ENCODE measurements at places on chromosomes 12 and 14.
A peak's percentile ranks its signal among the peaks of the same experiment; 100 is the strongest.

GRCh38 chr14:23568600-23569331, 1.2 kb upstream of the AP1G2 start:
- no peak for DNase-seq

DNA sequence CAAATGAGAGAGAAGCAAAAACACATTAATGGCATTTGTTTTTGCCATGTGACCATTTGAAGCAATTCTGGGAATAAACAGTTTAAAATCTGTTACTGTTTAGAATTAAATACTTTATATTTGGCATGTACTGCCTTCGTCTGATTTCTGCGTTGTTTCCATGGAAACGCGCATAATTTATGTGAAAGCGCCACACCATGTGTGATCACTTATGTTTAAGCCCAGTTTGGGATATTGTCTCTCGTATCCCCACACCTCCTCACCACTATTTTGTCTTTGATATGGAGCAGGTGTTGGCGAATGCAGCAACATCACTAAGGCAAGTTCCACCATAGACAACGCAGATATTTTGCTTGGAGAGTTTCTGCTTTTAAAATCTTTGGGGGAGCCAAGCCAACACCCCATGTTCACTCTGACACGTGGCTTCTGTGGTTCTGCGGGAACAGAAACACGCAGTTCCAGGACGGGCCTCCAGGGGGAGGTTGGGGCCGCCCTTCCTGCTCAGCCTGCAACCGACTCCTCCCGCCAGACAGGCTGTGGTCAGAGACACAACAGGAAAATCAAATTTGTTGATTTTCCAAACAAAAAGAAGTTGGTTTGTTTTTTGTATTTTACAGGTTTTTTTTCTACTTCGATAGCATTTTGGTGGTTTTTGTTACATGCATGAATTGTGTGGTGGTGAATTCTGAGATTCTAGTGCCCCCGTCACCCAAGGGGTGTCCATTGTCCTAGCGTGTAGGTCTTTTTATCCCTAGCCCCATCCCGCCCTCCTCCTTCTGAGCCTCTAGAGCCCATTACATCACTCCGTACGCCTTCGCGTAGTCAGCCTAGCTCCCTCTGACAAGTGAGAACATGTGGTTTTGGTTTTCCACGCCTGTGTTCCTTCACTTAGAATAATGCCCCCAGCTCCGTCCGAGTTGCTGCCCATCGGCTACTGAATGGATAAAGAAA, 101.9 kb upstream of the SFSWAP start:
- no peak for DNase-seq

- no peak for DNase-seq
Measured at GRCh38 chr12:108457006-108457733, 57.9 kb upstream of the FICD start.

- DNase-seq: no peak
Measured at GRCh38 chr14:56027916-56028712, 90.1 kb upstream of the PELI2 start.

DNA sequence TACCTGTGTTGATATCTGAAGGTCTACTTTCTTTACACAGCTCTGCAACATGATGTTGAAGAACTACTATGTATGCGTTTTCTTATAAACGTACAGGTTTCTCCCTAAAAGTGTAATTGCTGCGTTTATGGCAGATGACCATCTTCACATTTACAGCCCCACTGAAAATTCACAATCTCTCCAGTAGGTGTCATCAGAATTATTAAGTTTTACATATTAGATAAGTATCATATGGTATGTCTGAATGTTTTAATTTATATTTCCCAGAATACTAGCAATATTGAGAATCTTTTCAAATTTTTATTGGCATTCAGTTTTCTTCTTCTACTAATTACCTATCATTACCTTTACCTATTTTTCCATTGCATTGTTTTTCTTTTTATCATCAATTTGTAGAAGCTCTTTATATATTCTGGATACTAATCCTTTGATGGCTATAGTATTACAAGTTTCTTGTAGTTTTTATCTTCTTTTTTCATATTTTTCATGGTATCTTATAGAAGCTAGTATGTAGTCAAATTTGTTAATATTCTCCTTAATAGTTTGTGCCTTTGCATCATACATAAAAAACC, 123.5 kb downstream of the CAPZA3 start:
- DNase-seq: no peak

DNA sequence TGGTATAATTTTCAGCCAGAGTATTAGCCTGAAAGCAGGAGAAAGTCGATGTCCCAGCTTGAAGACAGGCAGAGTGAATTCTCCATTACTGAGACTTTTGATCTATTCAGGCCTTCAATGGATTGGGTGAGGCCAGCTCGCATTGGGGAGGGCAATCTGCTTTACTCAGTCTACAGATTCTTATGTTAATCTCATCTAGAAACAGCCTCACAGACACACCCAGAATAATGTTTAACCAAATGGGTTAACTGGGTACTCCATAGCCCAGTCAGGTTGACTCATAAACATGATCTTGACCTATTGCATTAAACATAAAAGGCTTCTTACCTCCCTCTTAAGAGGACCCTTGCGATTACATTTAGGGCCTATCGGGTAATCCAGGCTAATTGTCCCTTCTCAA, 118.0 kb downstream of the KTN1 start:
- no peak for DNase-seq

- no peak for DNase-seq
Measured at GRCh38 chr12:80937391-80938238, at the start of gene LIN7A. Gene LIN7A (minus strand): TSS chr12:80937934. CDS start chr12:80937722, 212 bp downstream.

GRCh38 chr12:122099856-122100255, 21.3 kb downstream of the MLXIP start:
- no peak for DNase-seq

DNA sequence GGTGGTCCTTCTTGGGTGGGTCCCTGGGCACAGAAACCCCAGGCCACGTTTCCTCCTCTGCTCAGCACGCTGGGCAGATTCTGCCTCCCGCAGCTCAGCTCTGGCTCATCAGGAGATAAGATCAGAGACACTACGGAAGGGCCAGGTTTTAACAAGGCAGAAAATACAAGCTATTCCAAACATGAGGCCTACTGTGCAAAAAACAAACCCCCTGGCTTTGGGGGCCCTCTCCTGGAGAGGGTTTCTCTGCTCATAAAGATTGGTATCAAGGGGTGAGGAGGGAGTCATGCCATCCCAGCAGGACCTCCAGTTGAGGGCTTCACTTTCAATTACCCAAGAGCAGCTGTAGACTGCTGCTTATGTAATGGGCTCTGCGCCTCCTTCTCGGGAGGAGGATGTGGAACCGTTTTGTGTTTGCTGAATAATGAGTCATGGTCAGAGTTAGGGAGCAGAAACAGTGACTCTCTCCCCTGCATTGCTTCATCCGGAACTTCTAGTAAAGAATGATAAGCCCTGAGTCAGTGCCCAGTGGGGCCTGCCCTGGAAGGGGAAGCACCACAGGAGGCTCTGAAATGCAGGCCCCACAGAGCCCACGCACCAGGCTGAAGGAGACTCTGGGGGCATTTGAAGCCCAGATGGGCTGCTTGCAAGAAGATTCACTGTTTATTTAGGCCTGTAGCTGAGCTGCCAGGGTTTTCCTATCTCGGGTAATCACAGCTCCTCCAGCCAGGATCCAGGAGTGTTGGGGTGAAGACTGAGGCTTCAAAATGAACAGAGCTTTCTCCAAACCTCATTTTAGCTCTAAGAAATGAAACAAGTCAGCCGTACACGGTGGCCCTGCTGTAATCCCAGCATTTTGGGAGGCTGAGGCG, 79.3 kb downstream of the SSPN start:
- peak; percentile 54 for DNase-seq

DNA sequence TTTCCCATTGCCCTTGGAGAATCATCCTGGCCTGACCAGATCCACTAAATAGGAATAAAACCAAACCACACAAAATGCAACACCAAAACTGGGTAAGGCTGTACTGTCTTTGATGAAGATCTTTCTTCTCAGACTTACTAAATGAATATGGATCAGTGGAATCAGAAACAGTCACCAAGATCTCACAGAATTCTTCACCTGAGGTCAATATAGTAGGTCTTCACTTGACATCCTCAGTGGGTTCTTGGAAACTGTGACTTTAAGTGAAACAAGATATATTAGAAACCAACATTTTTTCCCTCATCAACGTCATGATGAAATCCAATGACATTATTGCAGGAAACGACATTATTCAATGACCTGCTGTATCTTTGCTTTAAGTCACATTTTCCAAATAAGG, 526.2 kb downstream of the FUT8 start:
- no peak for DNase-seq

- no peak for DNase-seq
Measured at GRCh38 chr14:64930085-64930843, 12.3 kb downstream of the GPX2 start.

- DNase-seq: no peak
Measured at GRCh38 chr14:93693914-93694313, 94.4 kb downstream of the PRIMA1 start.

DNA sequence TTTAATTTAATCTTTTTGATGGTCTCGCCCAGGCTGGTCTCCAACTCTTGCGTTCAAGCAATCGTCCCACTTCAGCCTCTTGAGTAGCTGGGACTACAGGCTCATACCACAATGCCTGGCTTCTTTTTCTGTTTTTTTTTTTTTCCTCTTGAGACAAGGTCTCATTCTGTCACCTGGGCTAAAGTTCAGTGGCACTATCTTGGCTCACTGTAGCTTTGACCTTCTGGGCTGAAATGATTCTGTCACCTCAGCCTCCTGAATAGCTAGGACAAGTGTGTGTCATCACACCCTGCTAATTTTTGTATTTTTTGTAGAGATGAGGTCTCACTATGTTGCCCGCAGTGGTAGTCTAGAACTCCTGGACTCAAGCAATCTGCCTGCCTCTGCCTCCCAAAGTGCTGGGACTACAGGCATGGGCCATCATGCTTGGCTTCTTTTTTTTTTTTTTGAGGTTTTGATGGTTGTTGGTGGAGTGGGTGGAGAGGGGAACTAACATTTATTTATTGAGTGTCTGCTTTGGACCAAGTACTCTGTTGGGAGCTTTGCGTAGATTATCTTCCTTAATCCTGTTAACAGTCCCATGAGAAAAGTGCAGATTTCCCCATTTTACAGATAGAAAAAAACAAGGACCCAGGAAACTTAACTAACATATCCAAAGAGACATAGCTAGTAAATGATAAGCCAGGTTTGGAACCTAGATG, 102.0 kb downstream of the DIP2B start:
- no peak for DNase-seq

DNA sequence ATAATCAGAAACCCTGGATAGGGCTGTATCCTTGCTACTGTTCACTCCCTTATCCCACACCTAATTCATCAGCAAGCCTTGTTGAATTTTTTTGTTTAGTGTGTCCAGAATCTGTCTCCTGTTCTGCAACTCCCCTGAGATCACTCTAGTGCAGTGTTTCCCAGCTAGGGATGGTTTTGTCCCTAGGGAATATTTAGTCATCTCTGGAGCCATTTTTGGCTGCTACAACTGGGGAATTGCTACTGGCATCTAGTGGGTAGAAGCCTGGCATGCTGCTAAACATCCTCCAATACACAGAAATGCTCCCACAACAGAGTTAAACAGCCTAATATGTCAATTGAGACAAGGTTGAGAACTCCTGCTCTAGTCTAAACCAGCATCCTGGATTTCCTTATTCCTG, 248.0 kb downstream of the NPAS3 start:
- DNase-seq: no peak

DNA sequence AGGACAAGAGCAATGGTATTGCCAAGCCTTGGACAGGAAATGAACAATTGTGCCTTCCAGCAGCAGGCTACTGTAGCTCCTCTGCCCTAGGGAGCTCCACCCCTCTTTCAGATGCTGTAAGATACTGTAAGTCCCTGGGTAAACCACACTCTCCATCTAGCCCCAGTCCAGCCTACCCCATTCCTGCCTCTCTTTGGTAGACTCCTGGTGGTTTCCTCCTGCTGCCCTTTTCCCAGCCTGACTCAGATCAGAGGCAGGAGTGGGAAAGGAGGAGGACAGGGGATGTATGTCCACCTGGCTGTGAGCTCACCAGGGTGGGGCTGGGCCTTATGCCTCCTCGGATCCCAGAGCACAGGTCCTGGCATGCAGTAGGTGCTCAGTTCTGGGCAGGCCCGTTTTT, 174.6 kb downstream of the ESRRB start:
- no peak for DNase-seq

DNA sequence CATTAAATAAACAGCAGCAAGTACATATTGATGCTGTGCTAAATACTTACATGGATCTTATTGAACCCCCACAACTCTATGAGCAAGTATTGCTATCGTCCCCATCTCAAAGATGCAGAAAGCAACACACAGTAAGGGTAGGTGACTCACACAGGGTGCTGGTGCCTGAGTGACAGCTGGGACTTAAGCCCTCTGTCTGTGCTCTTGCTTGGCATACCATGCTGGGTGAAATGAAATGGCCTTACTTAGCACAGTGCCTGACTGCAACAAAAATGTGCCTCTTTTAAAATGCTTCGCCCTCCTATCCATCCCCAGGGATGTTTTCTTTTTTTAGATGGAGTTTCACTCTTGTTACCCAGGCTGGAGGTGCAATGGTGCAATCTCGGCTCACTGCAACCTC, 788 bp downstream of the TEX52 start:
- DNase-seq: no peak

GRCh38 chr12:46546634-46547273, 174.2 kb upstream of the SLC38A2 start:
- DNase-seq: no peak

GRCh38 chr12:18296909-18297280, 35.6 kb downstream of the PIK3C2G start:
- no peak for DNase-seq

GRCh38 chr12:42792265-42792664, 202.7 kb upstream of the PRICKLE1 start:
- DNase-seq: no peak

DNA sequence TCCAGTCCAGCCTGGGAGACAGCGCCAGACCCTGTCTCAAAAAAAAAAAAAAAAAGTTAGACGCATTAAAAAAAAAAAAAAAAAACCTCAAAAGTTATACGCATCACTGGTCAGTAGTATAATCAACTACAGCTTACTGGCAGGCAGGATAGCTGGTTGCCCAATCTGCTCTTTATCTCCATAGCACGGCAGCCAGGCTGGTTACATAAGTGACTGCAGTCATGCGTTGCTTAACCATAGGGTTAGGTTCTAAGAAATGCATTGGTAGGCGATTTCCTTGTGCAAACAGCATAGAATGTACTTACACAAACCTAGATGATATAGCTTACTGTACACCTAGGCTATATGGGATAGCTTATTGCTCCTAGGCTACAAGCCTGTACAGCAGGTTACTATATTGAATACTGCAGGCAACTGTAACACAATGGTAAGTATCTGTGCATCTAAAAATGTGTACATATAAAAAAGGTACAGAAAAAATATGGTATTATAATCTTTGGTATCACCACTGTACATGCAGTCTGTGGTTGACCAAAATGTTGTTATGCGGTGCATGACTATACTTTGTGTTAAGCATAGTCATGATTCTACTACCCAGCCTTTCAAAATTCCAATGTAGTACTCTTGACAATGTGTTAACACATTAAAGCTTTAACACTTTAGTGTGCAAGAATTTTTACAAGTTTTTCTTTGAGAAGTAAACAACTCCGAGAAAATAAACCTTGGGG, 8.1 kb downstream of the L2HGDH start:
- no peak for DNase-seq

DNA sequence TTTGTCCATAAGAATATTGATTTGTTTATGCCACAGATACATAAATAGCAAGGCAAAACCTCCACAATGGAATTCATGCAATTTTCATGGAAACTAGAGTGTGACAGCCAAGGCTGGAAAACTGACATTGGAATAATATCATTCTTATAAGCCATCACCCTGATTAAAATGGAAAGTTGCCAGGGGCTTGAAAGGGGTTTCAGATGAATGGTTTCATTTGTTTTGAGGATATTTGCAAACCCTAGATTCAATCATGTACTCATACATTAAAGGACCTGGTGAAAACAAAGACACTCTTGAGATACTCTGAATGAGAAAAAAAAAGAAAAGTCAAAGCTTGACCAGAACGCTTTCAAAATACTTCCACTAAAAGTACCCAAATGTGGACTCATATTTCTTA, 205.7 kb downstream of the DIO2 start:
- DNase-seq: no peak

Data from GOT3 (cell line).